Anterior cingulate cortex (tissue), 58 donors: ENCODE measurements at places on chromosomes 1 and 21.

DNA sequence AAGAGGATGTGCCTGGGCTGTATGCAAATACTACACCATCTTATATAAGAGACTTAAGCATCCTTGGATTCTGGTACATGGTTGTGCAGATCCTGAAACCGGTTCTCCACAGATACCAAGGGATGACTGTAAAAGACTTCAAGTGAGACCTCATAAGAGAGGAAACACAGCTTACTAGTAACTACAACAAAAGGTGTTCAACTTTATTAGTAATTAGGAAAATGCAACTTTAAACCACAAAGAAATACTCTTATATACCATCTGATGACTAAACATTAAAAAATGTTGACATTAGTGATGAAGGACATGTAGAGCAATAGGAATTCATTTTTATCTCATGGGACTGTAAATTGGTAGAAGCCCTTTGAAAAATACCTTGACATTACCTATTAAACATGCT is 102.7 kb downstream of the RASAL2 start:
- no peak for DNase-seq

DNA sequence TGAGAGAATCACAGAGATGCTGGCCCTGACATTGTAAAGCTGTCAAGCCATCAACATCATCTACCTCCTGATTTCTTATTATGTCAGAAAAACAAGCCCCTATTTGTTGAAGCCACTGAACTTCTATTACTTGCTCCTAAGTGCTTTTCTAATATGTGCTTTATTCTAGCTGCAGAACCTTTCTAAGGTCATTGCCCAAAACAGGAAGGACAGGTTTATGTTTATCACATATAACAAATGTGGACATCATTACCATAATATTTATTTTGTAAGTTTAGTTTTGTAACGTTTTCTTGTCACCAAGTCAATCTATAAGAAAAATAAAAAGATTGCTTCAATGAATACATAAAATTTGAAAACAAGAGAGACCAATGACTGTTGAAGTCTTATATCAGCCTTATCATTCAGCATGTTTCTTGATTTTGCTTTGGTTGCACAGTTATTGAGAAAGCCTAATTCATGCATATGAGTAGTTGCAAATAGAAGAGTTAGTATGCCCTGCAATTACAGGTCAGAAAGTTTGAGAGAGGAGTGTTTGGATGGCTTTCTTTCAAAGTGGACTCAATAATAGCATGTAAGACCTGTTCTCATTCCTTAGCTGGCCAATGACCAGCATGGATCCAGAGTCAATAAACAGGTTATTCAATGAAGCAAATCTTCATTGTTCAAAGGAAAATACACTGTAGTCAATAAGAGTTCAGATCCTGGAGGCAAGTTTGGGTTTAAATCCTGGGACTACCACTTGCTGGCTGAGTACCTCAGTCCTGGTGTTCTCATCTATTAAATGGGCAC is 84.1 kb downstream of the MAB21L3 start:
- no peak for DNase-seq

DNA sequence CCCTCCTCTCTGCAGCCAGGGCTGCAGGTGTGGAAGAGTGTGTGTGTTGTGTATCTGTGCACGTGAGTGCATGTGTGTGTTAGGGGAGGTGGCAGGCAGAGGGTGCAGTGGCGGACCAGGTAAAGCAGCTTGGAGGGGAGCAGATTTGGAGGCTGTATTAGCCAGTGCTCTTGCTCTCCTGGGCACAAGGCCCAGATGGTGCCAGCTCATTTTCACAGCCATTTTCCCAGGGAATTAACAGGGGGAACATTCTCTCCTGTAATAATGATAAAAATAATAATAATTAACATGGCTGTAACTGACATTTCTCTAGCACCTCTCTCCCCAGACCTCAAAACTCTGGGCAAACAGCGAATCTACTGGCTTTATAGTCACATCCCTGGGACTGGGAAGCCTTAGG is 43.6 kb downstream of the LRRN2 start:
- no peak for DNase-seq

GRCh38 chr1:202160377-202160940 is at the start of gene PTPN7:
PTPN7 (minus strand) TSS chr1:202160602; CDS start chr1:202159402, 1,200 bp downstream.
- no peak for DNase-seq

DNA sequence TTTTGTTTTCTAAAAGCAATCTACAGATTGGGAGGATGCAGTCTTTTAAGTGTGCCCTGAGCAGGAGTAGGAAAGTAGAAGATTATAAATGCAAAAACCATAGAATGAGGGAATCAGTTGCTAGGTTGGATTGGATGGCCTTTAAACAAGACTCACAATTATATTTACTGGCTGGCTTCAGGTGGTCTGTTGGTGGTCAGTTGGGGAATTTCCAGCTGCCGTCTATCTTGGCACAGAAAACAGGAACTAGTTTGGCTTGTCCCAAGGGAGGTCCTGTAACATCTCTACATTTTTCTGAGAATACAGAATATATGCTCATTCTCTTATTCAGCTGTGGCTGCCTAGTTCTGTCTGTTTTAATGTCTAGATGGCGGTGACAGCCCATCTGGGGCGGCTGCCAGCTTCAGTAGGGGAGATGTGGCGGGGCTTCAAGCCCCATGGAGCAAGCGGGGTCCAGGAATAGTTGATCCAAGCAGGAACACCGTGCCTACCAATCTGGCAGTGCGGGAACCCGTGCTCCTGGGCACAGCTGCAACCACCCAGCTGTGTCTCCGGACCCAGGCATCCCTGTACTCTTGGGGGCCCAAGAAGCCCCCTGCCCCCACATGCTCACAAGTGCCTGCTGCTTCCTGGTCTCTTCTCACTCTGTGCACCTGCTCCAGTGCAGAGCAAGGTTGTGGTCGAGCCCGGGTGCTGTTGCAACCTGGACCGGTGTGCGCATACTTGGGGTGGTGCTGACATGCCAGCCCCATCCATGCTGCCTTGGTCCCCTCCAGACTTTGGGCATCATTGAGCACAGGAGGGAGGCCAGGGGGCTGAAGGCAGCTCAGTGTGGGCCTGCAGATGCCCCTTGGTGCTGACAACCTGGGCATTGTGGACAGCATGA is 1182.6 kb downstream of the AMY1C start:
- DNase-seq = no peak

DNA sequence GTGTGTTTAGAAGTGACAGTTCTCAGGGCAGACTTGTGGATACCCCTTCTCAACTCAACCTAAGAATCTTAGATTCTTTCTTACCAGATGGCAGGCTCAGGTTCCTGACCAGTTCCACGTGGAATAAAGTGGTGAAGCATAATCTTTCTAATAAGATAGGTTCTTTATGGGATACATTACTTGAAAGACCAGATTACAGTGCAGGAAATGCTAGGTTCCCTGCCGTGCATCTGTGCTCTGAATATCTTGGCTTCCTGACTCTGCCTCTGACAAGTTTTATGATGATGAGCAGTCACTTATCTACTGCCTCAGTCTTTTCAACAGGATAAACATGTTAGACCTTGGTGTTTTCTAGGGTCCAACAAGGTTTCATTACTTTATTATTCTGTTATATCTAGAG is 207.9 kb upstream of the CACYBP start:
- no peak for DNase-seq

DNA sequence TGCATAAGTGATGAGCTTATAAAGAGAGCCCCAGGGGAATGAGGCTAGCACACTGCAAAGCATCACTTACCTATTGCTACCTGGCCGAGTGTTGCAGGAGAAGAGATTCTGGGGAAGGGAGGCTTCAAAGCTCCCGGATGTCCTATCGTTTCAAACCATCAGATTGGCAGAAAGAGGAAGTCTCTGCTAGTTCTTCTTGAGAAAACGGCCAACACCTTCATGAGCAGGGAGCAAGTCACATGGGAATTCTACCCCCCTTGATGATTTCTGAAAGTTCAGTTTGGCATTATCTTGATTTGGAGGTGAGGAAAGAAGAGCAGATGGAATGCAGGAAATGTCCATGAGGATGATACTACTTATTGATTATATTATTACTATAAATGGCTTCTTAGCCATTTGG is 16.2 kb downstream of the SYF2 start:
- no peak for DNase-seq

DNA sequence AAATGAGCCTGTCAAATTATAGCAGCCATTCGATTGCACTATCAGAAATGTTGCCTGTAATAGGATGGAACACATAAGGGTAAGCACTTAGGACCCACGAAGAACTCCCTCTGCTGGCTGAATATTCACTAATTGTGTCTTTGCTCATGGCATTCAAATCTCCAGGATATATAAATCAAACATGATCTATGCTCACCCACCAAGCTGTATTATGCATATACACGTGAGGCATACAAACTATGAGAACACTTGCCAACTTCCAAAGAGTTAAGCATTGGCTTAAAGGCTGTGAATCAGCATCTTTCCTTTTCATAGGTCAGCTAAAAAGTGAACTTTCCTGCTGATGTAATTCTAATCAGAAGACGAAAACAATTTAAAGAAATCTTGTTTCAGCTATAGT is 34.5 kb downstream of the TMPRSS15 start:
- DNase-seq = no peak

- DNase-seq = no peak
Observed at GRCh38 chr1:26831546-26832248, 5.2 kb downstream of the ZDHHC18 start.

DNA sequence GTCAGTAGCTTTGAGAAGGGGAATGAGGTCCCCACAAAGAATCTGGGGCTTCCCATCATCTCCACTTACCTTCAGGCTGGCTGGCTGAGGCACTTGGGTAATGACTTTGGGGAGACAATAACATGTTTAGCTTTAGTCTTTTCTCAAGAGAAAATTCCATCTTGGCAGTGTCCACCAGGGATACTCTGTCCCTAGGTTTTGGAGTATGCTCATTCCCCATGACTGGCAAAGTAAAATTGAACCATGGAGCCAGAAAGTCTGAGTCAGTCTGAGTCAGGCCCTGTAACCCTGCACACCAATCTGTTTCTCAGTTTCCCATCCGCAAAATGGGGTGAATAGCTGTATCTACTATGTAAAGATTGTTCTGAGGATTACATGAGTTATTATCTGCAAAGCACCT is 28.2 kb downstream of the RUNX1 start:
- no peak for DNase-seq

DNA sequence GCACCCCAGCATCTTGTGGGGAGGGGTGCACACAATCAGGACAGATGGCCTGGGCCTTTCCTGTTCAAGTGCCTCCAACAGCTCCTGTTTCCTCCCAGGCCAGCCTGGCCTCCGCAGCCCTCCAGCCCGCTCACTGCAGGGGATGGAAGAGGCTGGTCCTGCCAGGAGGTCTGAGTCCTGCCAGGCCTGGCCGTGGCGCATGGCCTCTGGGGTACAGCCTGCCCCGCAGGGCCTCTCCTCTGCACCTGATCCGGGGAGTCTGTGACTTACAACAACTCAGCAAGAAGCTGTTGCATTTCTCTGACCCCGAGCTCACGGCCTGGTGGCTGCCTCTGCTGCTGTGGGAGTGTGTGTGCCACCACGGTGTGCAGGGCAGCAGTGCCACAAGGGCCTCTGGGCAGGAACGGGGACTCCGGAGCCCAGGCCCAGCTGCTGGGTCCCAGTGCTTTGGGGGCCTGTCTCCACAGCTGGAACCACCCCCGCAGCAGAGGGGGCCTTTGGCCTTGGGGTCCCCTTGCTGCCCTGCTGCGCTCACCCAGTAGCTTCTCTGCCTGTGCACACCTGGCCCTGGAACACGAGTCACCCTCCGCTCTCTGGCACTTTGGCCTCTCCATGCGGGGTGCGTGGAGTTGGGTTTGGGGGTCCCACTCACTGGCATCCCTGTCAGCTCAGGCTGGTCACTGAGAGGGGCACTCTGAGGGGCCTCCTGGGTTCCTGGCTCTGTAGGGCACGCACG is 17.4 kb upstream of the LRRC3 start:
- no peak for DNase-seq

DNA sequence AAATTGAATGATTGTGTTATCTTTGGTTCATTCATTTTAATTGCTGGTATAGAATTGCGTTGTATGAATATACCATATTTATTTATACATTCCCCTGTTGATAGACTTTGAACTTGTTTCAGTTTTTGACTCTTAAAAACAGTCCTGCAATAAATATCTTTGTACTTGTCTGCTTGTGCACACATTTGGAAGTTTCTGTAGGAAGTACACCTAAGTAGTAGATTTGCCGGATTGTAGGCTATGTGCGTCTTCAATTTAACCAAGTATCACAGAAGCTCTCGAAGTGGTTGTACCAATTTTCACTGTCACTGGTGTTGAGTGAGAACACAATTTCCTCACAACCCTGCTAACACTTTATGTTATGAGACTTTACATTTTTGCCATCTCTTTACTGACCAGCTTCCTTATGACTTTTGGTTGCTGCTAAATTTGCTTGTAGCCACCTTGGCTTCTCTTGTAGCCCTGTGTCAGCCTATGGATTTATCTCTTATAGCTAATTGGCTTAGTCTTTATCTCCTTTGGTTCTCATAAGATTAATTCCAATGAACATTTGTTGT is 2.2 kb downstream of the TTC3 start:
- no peak for DNase-seq

GRCh38 chr1:119316870-119317416 is 51.6 kb upstream of the HAO2 start:
- DNase-seq = no peak

DNA sequence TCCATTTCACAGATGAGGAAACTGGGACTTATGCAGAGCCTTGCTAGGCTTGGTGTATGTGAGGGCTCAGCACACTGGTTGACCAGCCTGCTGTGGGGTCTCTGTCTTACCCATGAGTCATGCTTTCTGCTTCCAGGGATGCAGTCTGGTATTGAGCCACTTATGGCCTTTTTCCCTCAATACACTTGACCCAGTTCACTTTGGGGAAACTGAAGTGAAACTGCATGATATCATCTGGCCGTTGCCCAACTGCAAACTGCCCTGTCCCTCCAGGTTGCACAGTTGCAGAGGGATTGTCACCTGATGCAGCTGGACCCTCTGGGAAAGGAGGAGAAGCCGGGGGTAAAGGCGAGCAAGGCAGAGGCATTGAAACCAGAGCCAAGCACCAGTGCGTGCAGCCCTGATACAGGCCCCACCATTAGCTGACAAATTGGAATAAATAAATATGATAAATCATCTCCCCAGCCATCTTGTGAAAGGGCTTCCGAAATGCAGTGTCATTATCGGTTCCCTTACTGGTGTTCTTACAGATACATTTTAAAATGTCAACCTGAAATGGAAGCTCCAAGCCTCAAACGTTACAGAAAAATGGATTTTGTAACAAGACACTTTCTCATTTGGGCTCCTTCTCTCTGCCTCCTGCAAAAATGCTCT is 39.3 kb upstream of the DUSP10 start:
- DNase-seq = no peak

- no peak for DNase-seq
Observed at GRCh38 chr21:27104846-27105431, 138.1 kb upstream of the ADAMTS5 start.

- no peak for DNase-seq
Observed at GRCh38 chr1:7219031-7219430, 433.8 kb downstream of the CAMTA1 start.

- DNase-seq = peak; percentile 21
Observed at GRCh38 chr1:165257969-165258459, 98.5 kb downstream of the LMX1A start.

DNA sequence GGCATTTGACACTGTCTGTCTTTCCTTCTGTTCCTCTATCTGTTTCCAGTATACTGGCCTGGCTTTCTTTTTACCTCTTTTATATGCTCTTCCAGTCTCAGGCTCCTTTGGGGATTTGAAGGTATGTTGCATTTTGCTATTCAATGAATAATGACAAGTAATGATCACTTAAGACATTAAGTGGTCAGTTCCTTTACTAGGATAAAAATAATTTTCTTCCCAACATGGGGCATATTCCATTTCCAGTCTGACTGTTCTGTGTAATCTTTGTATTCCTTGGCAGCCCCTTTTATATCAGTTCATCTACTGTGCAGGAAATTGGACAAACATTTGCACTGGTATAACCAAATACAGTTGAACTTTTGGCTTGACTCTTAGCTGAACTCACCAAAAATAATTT is 15.6 kb downstream of the METTL18 start:
- DNase-seq = no peak

GRCh38 chr1:27380766-27381733 is 2.1 kb downstream of the CD164L2 start:
- no peak for DNase-seq
